ENCODE measurements at places on chromosomes 2 and 18.

- H3K4me3 ChIP-seq = no peak overlapping the region
- H3K4me1 ChIP-seq = peaks cover 19% of the 10 kb centered on the region
- no peak for DNase-seq
- no peak overlapping the region for H3K27ac ChIP-seq
Observed at GRCh38 chr2:11940799-11941198, 194.4 kb downstream of the LPIN1 start.

GRCh38 chr2:11659851-11660250 is 10.1 kb downstream of the NTSR2 start:
- H3K4me3 ChIP-seq = no peak overlapping the region
- peaks cover 6% of the 10 kb centered on the region for H3K27me3 ChIP-seq
- no peaks in the 10 kb centered on the region for H3K4me1 ChIP-seq
- no peak overlapping the region for H3K27ac ChIP-seq
- DNase-seq = no peak

DNA sequence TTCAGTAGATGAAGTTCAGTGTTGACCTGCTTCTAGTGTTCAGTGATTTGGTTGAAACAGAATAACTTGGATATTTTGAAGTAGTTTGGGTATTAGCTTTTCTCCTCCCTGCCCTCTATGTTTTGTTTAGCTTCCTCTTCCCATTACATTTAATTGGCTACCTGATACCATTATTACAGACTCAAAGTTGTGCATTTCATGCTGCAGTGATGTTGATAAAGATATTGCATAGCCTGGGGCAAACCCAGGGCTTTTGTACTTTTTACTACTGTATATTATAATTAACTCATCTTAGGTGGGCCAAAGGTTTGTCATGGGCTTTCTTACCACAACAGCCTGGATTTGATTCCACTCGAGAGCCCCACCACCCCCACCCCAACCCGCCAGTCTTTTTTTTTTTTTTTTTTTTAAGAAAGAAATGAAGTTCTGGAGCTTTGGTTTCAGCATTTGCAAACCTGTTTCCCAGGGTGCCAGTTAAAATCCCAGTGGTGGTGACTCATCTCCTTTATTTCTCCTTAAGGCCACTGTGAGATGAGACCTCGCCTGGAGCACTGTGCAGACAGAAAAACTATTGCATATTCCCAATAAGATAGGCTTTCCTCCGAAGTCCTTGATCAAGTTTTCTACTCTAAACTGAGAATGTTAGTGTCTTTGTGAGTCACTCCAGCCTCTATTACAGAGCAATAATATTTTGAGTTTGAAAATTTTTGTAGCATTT is 393.7 kb upstream of the FANCL start:
- H3K36me3 ChIP-seq = no peaks in the 10 kb centered on the region
- no peak overlapping the region for H3K27ac ChIP-seq
- no peaks in the 10 kb centered on the region for H3K27me3 ChIP-seq
- no peaks in the 10 kb centered on the region for H3K4me1 ChIP-seq

- H3K4me3 ChIP-seq = no peak overlapping the region
- H3K27me3 ChIP-seq = no peaks in the 10 kb centered on the region
- no peaks in the 10 kb centered on the region for H3K36me3 ChIP-seq
- H3K4me1 ChIP-seq = peaks cover 34% of the 10 kb centered on the region
Observed at GRCh38 chr2:236968101-236968879, 117.4 kb upstream of the COPS8 start.

DNA sequence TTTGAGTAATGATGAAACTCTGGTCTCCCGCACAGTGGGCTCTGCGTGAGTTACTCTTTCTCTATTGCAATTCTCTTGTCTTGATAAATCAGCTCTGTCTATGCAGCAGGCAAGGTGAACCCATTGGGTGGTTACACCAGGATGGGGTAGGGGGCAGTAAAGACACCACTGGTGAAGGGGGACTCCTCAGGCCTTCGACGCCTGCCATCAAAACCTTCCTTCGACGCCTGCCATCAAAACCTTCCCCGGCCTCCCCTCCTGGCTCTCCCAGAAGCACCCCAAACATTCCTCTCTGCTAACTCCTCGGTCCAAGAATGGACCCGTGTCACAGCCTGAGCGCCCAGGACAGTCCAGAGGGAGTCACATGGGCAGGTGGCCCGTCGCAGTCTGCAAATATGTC is 4.8 kb upstream of the STARD7 start:
- H3K27ac ChIP-seq = no peak overlapping the region
- no peak overlapping the region for H3K4me3 ChIP-seq
- no peak for DNase-seq
- peaks cover 30% of the 10 kb centered on the region for H3K4me1 ChIP-seq
- H3K36me3 ChIP-seq = no peaks in the 10 kb centered on the region
- H3K27me3 ChIP-seq = no peaks in the 10 kb centered on the region

DNA sequence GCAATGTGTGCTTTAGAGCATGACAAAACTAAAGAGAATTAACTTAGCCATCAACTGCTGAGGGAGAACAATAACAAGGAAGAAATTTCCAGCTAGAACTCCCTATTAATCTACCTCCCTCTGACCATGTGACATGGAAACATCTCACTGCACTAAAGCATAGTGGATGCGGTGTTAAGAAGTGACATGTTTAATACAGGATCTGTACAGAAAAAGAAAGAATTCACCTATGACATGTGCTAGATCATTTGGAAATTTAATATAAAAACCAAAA is 202.3 kb upstream of the KLHL14 start:
- no peaks in the 10 kb centered on the region for H3K27me3 ChIP-seq
- H3K27ac ChIP-seq = no peak overlapping the region
- DNase-seq = no peak
- no peaks in the 10 kb centered on the region for H3K36me3 ChIP-seq
- H3K4me3 ChIP-seq = no peak overlapping the region
- no peaks in the 10 kb centered on the region for H3K4me1 ChIP-seq

GRCh38 chr2:159140070-159140769 is 146.3 kb downstream of the WDSUB1 start:
- peak; percentile 67 for DNase-seq
- peaks cover 4% of the 10 kb centered on the region for H3K4me1 ChIP-seq
- no peak overlapping the region for H3K4me3 ChIP-seq
- H3K27me3 ChIP-seq = no peaks in the 10 kb centered on the region
- H3K36me3 ChIP-seq = no peaks in the 10 kb centered on the region

DNA sequence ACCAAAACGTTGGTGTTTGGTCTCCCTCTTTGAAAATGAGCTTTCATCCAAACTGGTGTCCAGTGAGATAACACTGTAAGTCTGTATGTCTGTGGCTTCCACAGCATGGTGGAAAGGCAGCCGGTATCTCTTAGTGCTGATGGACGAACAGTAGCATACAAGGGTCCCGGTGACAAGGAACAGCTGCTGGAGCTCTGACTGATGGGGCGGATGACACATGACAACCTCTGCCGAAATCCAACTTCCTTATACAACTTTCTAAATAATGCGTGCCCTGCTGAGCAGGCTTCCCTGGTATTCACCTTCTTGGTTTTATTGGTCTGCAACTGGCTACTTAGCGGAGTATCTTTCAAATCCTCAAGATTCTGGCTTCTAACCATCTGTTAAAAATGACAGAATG is 216.2 kb downstream of the SRBD1 start:
- peaks cover 34% of the 10 kb centered on the region for H3K36me3 ChIP-seq
- H3K4me1 ChIP-seq = no peaks in the 10 kb centered on the region
- DNase-seq = no peak

DNA sequence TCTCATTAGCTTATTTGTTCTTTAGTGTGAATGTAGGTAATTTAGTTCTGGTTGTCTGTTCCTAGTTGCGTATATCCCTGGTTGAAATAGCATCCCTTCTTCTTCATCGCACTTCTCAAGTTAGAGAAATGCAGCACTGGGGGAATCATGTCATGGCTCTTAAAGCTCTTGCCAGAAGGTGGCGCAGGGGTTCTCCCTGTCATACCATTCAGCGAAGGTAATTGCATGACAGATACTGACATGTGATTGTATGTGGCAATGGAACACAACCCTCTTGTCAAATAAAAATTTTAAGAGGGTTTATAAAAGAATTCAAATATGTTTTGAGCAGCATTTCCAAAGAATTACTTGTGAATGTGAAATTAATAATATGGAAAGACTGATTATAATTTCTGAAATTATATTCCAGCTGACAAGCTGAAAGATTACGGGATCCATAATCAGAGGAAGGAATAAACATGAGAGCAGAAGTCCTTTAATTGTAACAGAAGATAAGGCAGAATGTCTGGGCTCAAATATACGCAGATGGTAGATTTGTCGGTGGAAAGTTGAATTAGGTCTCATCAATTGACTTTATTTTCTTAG is 411.7 kb downstream of the DSEL start:
- H3K27ac ChIP-seq = no peak overlapping the region
- H3K36me3 ChIP-seq = no peaks in the 10 kb centered on the region
- H3K4me1 ChIP-seq = no peaks in the 10 kb centered on the region
- H3K4me3 ChIP-seq = no peak overlapping the region
- no peaks in the 10 kb centered on the region for H3K27me3 ChIP-seq

DNA sequence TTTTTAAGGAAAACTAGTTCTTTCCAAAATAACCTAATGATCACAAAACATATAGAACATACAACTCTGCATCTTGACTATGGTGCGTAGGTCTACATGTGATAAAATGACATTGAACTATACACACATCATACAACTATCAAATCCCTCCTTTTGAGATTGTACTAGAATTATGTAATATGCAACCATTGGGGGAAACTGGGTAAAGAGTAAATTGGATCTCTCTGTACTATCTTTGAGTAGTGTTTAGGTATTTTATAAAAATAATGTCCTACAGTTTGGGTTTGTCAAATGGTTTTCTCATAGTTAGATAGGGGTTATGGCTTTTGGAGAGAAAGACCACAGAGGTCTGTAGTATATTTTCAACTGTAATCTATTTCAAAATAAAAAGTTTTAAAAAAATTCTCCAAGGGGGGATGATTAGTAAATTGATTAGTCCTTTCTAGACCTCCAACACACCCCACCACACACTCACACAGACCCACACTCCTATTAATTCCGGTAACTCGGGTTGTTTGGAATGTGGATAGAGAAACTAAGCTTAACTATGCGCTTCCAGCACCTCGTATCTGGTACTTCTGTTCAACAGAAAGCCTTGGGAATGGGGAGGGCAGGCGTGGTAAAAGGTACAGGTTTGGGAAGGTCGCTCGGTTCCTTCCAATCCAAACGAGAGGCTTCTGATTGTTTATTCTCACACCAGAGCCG is 695 bp upstream of the BIRC6 start:
- DNase-seq = no peak
- H3K27me3 ChIP-seq = no peaks in the 10 kb centered on the region
- H3K36me3 ChIP-seq = peaks cover 5% of the 10 kb centered on the region

- no peak overlapping the region for H3K27ac ChIP-seq
- no peak for DNase-seq
- H3K4me1 ChIP-seq = peaks cover 7% of the 10 kb centered on the region
- H3K4me3 ChIP-seq = no peak overlapping the region
Observed at GRCh38 chr2:8281950-8282857, 399.7 kb upstream of the ID2 start.

DNA sequence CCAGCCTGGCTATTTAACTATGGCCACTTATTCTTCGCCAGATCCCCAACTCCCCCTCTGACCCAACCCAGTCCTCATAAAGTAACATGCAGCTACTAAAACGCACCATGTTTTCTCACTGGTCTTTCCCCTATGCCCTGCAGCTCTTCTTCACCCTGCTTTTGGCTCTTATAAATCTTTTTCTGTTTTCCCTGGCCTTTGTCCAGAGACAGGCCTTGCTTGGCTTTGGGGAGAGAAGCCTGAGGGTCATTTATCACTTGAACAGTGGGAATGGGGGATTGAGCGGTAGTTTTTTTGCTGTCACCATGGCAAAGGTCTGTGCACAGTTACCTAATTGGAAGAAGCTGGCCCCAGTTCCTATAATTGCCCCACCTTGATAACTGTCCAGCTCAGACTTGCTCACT is 202.9 kb upstream of the NT5C1B start:
- no peak overlapping the region for H3K4me3 ChIP-seq
- no peaks in the 10 kb centered on the region for H3K4me1 ChIP-seq
- H3K27me3 ChIP-seq = no peaks in the 10 kb centered on the region
- H3K27ac ChIP-seq = no peak overlapping the region

DNA sequence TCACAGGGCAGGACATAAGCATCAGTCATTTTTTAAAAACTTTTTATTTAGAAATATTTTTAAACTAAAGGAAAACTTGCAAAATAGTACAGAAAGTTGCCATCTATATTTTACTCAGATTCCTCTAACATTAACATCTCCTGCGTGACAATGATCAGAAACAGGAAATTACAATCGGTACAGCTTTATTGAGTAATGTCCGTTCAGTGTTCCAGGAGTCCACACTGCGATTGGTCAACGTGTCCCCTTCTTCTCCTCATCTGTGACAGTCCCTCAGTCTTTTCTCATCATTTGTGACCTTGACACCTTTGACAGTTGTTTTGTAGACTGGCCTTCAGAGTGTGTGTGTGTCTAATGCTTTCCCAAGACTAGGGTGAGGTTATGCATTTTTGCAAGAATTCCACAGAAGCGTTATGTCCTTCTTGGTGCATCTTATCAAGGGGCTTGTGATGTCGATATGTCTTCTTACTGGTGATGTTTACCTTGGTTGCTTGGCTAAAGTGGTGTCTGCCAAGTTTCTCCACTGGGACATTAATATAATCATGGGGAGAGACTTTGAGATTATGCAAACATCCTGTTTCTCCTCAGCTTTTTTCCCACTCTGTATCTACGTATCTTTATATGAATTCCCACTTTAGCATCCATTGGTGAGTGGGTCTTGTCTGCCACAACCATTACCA is 21.4 kb upstream of the TMEM177 start:
- no peaks in the 10 kb centered on the region for H3K27me3 ChIP-seq
- no peaks in the 10 kb centered on the region for H3K36me3 ChIP-seq
- H3K4me3 ChIP-seq = no peak overlapping the region
- H3K27ac ChIP-seq = peak overlapping the region; percentile 63

Data from CD14-positive monocyte (primary cell).